Renal pelvis (tissue), 12 donors: ENCODE measurements at places on chromosomes 12 and 14. TPM values are rescaled to one million over a fixed set of nuclear protein-coding genes. Genes with fewer than 3 reads are reported as not detected.

GRCh38 chr12:47878918-47879481 is 25.8 kb downstream of the VDR start:
- DNase-seq: no peak

- no peak for DNase-seq
These were observed 19.8 kb upstream of the RNASE2 start for GRCh38 chr14:20935303-20935984.

GRCh38 chr12:86735851-86736250 is 479.7 kb upstream of the MGAT4C start:
- no peak for DNase-seq

GRCh38 chr14:86654558-86655184 is 1124.7 kb downstream of the FLRT2 start:
- DNase-seq: no peak

DNA sequence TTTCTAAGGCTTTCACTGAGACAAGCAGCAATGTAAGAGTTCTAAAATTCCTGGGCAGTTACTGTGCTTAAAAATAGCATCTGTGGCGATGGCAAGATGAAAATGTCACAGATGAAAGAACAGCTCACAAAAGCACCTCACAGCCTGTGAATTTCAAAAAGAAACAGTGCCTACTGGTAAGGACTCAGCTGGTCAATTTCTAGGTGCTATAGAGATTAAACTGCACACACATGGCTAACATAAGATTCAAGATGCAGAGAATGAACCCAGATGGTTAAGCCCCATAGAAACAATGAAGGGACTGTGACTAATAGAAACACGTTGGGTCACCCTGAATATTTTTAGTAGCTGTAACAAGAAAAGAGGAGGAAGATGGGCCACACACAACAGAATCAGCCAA is 12.0 kb upstream of the IL26 start:
- no peak for DNase-seq

GRCh38 chr14:50260072-50260471 is 28.7 kb upstream of the SOS2 start:
- no peak for DNase-seq

GRCh38 chr12:25130741-25131188 is 64.2 kb downstream of the DNAI7 start:
- peak; percentile 15 for DNase-seq

Gene KRT6B
- polyA plus RNA-seq: not detected

Gene SDSL
- 18.2 TPM for polyA plus RNA-seq

Gene TAS2R50
- 0.24 TPM for polyA plus RNA-seq
